Nephron progenitor cell (in vitro differentiated cells): ENCODE measurements at places on chromosomes 1 and 21.

DNA sequence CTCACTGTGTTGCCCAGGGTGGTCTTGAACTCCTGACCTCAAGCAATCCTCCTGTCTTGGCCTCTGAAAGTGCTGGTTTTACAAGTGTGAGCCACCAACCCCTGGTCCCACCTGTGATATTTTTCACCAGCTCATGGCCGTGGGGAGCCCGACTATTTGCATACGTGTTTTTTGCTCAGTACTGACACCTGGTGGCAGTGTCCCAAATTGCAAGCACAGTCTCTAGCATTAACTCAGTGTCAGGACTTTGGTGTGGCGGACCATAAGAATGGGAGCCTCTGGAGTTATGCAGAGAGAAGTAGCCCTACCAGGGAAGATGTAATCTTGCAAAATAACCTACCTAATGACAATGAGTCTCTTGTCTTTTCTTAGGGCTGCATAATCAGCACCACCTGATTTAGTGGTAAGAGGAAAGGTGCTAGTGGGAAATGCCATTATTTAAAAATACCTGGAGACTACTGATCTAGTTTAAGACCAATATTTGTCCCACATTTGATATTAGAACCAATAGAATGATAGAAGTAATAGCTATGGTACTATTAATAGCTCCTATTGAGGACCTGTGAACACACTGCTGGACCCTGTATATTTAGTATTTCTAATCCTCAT, 305.4 kb downstream of the DISC1 start:
- DNase-seq, result peak; percentile 21

DNA sequence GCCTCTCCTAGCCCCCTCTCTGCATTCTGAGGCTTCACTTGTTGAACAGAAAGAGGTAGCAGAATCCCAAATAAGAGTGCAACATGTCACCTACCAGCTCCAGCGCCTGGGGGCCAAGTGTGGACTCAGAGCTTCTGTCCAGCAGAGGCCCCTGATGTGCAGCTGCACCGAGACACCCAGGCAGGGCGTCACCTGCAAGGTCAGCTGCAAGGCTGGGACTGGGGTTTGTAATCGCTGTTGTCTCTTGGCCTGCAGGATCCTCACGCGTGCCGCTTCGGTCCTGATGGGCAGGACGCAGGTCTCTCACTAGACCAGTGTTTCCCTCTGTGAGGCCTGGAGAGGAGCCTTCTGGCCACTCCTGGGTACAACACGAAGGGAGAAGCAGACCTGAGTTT, 4.3 kb upstream of the SLX9 start:
- no peak for DNase-seq

GRCh38 chr1:59176471-59176870, 120.4 kb upstream of the FGGY start:
- DNase-seq, result no peak

DNA sequence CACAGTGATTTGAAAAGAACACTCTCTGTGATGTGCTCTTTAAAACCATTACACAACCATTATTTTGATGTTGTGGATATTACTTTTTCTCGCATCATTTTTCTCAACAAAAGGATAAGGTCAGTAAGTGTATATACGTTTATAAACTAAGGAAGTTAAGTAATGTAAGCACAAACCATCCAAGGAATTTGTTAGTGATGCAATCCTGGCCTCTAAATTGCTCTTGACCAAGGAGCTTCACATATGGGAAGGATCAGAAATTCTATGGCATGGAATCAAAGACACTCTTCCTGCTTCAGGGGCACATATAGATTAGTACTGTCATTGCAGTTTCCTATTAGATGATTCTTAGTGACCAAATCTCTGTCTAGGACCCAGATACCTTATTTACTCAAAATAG, 3.6 kb upstream of the PPP2R5A start:
- no peak for DNase-seq

DNA sequence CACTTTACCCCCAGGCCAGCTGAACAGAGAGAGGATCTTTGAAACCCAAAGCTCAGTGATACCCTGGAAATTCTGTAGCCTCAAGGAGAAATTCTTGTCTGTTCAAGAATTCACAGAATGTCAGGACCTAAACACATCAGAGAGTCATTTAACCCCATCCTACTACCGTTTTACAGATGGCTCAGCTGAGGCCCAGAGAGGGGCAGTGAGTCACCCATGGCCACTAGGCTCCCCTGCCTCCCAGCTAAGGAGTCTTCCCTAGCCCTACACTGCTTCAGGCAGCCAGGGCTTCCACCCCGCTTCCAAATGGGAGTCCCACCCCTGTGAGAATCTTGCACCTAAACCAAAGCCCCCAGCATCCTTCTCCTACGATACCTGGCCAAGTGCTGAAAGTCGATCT, 28.3 kb downstream of the VWA5B1 start:
- DNase-seq, result no peak

DNA sequence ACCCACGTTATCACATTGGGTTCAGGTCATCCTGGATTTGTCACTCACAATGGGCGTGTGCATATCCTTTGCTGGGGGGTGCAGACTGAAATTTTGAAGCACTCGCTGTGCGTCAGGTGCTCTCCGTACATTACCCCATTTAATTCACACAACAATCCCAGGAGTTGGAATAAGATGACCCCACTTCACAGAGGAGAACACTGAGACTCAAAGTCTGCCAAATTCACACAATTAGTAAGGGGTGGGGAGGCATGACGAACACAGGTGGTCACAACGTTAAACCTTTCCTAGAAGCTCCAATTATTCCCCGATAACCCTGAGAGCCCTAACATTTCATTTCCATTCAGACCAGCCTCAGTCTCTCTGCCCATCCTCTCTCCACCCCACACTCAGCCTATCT, 3.8 kb upstream of the S100A2 start:
- DNase-seq, result no peak

- no peak for DNase-seq
These were observed 45.4 kb downstream of the BARHL2 start for GRCh38 chr1:90671741-90672140.

DNA sequence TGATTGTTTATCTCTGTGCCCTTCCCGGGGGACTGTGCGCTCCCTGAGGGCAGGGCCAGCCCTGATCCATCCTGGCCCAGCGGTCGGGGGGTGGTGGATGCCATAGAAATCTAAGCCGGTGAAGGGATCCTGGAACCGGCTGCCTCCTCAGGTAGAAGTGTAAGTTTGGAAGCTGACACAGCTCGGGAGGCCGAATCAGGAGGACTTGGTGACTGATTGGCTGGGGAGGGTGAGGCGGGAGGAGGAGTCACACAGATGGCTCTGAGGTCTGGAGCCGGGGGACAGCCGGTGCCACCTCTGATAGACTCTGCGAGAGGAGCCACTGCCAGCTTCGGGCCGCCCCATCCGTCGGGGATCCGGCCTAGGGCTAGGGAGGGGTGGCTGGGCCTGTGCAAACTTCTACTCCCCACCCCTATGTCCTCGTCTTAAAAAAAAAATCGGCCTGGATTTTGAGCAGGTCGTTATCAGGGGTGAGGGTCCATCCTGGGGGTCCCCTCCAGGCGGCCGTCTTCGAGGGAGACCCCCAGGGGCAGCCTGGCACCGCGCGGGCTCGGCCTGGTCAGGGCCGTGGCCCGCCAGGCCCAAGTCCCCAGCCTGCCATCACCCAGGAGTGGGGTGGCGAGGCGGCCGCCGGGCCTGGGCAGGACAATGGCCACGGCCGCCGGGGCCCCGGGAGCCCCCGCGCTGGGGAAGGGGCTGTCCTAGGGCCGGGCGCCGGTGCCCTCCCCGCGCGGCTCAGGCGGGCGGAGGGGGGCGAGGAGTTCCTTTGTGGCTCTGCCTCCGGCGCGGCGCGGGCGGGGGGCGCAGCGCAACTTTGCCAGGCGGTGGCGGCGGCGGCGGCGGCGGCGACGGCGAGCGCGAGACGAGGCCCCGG, 708 bp upstream of the ZNF362 start:
- peak; percentile 64 for DNase-seq

DNA sequence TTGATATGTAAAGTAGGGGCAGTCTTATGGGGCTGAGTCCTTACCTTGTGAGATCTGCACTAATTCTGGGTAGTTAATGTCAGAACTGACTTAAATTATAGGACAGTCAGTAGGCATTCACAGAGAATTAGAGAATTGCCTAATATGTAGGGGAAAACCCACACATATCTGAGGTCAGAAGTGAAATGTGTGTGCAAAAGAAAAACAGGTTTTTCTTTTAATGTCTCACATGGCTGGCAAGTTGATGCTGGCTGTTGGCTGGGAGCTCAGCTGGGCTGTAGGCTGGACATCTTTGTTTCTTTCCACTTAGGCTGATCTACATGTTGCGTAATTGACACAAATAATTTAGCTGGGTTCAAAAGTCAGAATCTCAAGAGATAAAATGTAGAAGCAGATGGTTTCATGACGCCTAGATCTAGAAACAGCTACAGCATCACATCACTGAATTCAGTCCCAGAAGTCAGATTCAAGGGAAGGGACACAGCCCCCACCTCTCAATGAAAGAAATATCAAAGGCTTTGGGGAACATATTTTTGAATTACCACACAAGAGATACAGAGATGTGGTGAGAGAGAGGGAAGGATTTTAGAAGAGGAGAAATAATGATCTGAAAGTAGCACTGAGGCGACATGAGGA, 98.9 kb downstream of the TNFSF18 start:
- DNase-seq, result no peak

DNA sequence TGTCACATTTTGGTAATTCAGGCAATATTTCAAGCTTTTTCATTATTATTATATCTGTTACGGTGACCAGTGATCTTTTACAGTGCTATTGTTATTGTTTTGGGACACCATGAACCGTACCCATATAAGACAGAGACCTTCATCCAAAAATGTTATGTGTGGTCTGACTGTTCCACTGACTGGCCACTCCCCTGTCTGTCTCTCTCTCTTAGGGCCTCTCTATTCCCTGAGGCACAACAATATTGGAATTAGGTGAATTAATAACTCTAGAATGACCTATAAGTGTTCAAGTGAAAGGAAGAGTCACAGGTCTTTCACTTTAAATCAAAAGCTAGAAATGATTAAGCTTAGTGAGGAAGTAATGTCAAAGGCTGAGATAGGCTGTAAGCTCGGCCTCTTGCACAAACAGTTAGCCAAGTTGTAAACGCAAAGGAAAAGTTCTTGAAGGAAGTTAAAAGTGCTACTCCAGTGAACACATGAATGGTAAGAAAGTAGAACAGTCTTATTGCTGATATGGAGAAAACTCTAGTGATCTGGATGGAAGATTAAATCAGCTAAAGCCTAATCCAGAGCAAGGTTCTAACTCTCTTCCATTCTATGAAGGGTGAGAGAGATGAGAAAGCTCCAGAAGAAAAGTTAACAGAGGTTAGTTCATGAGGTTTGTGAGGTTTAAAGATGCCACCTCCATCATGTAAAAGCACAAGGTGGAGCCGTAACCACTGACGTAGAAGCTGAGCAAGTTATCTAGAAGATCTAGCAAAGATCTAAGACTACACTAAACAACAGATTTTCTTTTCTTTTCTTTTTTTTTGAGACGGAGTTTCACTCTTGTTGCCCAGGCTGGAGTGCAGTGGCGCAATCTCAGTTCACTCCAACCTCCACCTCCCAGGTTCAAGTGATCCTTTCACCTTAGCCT, 19.7 kb upstream of the DIPK1A start:
- DNase-seq, result no peak

- no peak for DNase-seq
These were observed 54.1 kb downstream of the SERINC2 start for GRCh38 chr1:31467005-31467674.

DNA sequence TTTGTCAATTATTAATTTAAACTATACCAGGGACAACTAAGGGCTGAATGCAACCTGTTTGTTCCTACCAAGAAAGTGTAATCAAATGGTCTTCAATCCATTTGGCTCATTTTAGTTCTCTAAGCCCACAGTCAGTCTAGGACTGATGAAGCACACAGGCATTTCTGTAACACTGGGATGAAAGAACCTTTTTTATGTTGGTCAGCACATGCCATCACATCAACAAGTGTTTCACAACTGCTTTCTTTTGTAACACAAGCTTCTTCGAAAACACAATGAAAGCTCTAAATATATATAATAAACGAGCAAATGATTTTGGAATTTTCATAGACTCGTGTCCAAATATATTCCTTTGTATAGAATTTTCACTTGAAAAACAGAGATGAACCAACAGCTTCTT, 28.8 kb downstream of the HEATR1 start:
- no peak for DNase-seq

- DNase-seq, result no peak
These were observed 13.3 kb downstream of the PMF1 start for GRCh38 chr1:156226116-156226538.

- no peak for DNase-seq
These were observed 13.5 kb downstream of the KCNQ4 start for GRCh38 chr1:40796939-40797667.

DNA sequence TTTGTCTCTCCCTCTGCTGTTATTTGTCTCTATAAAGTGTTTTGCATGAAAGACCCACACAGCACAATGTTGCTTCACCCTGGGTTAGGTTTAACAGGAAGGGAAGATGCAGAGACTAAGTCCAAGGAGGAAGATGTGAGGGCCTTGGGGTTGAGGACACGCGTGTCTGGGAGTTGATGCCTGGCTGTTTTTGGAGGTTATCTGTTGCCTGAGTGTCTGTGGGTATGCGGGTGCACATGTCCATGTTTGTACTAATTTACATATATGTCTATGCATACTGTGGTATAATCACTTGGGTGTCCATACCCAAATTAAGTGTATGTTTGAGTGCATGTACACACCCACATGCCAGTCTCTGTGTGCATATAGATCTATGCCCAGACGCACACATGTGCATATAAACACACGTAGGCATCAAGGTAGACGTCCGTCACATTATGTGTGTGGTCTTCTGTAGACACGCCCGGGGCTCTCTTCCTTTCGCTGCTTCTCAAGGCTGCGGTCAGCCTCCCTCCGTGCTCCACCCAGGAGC, 962 bp upstream of the MAN1C1 start:
- no peak for DNase-seq

- no peak for DNase-seq
These were observed 22.7 kb upstream of the MAN1C1 start for GRCh38 chr1:25593861-25594260.

GRCh38 chr1:36792292-36792691, 242.0 kb downstream of the GRIK3 start:
- DNase-seq, result no peak

DNA sequence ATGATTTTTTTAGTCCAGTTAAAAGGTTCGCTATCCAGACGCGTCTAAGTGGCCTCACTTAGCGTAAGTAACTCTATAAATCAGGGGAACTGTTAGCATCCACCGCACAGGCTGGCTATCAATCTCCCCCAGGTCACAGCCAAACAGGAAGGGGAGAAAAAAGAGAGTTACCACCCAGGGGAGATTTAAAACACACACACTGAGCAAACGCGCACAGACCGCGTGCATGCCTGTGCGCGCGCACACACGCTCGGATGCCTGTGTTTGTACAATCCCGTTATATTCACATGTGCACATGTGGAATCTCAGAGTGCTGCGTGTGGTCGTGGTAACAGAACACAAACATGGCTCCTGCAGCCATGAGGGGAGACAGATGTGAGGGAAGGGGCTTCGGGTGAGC, 125.4 kb downstream of the CASZ1 start:
- no peak for DNase-seq

DNA sequence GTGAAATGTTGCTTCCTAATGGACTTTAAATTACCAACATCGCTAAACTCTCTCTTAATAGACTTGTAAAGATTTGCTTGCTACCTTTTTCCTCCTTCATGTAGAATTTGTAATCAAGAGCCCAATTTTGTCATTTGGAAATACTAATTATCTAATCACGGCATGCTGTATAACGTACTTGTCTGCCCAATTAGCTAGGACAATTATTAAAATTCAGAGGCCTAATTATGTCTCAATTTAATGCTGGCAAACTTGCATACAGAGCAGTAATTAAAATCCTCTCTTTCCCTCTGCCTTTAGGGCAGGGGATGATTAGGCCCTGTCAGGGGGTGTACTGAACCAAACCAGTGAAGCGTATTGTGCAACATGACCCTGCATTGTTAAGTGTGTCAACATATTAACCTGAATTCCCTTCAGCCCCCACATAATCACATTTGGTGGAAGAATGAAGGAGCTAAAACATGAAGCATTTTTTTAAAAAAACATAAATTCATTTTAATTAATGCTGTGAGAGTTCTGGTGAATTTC, 137.4 kb upstream of the BARHL2 start:
- no peak for DNase-seq
